Stimulated activated CD4-positive, alpha-beta T cell treated with anti-CD3 and anti-CD28 coated beads, Interleukin-15, amount 100 ng/mL, for 1 hour (primary cell): ENCODE measurements at places on chromosomes 1 and 21.

DNA sequence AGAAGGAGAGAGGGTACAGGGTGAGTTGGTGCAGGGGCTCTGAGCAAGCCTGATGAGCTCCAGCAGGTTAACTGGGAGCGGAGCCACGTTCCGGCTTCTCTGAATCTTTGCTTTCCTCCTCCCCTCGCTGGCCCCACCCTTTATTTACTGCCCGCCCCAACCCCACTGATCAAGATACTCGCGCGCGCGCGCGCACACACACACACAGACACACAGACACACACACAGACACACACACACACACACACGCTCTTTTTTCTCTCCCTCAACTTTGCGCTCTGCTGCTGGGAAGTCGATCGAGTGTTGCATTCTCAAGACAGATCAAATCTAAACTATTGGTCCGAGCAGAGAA, at the start of gene GRIK1:
Gene GRIK1, minus strand, starts transcription at position 73 of the 352 bp plus-strand sequence.
- DNase-seq, result no peak

DNA sequence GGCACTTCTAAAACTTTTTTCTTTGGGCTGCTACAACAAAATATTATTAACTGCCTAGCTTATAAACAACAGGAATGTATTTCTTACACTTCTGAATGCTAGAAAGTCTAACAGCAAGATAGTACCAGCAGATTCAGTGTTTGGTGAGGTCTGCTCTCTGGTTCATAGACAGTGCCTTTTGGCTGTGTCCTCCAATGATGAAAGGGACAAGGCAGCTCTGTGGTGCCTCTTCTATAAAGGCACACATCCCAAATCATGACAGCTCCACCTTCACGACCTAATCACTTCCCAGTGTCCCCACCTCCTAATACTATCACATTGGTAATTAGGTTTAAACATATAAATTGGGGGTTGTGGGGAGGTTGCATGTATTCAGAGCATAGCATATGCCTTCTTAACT, 9.5 kb downstream of the CFH start:
- DNase-seq, result no peak

GRCh38 chr1:209862391-209863356, 34.9 kb downstream of the UTP25 start:
- DNase-seq, result no peak

DNA sequence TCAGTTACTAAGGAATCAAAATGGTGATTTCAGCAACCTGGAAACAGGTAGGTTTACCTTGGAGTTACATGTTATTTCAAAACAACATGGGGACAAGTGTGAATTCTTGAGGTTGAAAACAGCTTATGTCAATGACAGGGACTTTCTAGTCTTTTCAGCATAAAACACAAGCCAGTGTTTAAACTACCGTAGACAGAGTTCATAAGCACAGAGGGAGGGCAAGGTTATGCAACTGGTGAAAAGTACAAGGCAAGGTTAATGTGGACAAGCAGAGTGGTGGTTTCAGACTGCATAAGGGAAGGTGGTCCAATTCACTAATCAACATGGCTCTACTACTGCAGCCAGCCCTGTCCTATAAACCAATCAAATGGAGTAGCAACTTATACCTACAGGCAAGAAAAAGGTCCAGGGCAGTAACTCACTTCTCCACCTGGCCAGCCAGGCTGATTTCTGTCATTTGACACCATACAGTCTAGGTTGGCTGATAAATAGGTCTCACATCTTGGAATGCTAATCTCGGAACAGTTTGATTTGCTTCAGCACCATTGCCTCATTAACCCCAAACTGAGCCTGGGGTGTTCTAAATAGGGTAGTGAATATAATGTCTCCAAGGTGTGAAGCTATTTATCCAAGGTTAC, 250.3 kb upstream of the PROX1 start:
- DNase-seq, result no peak

DNA sequence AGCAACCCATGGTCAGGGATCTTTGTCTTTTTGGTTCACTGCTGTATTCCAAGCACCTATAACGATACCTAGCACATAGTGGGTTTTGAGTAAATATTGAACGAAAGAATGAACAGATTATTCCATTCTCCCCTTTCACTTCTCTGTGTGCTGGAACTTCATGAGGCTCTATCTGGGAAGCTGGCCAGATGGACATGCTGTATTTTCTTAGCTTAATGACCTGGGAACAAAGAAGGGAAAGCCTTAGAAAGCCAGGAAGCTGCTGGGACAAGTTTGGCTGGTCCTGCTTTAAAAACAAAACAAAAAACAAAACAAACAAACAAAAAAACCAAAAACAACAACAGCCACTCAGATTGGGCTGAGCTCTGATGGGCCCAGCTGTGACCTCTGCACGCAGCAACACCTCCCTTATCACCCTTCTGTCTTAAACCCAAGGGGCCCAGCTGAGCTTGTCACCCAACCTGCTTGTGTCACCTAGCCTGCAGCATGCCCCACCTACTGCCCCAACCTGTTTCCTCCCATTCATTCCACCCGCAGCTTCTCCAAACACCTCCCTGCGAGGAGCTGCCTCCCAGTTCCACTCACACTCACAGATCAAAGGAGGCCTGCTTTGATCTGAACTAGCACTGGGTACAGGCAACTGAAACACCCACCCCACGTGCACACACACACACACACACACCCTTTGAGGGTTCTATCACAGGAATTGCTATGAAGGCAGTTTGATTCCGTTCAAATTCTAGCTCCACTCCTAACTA, 37.1 kb downstream of the SLC30A1 start:
- DNase-seq, result no peak

DNA sequence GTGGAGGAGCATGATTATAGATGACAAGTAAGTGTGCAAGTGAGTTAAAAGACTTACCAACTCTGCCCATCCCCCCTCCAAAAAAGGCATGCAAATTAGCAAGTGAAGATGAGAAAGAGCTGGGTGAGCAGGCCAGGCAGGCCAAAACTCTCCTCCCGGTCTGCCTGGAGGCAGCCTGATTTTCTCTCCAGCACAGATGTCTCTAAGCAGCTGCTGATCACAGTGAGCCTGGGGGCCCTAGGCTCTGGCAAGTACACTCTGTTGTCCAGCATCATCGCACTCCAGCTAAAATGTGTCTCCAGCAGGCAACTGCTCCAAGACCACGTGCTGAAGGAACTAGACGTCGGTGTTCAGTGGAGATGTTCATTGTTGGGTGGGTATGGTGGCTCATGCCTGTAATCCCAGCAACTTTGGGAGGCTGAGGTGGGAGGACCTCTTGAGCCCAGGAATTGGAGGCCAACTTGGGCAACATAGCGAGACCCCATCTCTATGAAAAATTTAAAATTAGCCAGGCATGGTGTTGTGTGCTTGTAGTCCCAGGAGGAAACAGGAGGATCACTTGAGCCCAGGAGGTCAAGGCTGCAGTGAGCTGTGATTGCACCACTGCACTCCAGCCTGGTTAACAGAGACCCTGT, 56.7 kb upstream of the PUM1 start:
- no peak for DNase-seq
